CD4-positive, alpha-beta T cell treated with Interferon alpha-2 for 1 hour (primary cell): ENCODE measurements at places on chromosomes 1 and 21.

GRCh38 chr1:43018121-43018520 lies 59.5 kb upstream of the SLC2A1 start:
- no peak for DNase-seq

- DNase-seq, result no peak
These were observed 59.3 kb downstream of the NCAM2 start for GRCh38 chr21:21057349-21058062.

DNA sequence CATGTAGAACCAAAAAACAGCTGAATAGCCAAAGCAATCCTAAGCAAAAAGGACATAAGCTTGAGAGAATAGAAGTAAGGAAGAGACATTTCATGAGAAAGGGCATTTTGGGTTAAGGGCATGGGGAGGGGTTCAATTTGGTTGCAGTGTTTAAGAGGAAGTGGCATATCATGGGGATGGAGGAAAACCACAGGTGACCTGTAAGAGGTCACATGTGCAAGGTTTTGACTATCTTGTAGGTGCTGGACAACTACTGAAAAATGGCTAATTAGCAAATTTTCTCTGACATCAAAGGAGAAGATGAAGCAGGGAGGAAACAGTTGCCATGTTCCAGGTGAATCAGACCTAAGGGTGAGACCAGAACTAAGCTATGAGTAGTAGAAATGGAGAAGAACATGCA lies 31.3 kb upstream of the ROR1 start:
- DNase-seq, result no peak

DNA sequence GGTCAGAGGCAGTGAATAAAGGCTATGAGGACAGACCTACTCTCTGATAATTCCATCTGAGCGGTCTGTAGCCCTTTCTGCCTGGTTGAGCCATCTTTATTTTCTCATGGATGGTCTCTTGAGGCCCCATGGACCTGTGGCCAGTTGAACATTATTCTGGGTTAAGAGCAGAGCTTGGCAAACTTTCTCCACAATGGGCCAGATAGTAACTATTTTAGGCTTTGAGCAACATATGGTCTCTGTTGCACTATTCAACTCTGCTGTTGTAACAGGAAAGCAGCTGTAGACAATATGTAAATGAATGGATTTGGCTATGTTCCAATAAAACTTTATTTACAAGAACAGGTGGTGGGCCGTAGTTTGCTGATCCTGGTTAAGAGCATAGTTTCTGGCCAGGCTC lies 62.7 kb downstream of the KAZN start:
- DNase-seq, result no peak

GRCh38 chr1:91176250-91176649 lies 154.4 kb upstream of the ZNF644 start:
- no peak for DNase-seq

DNA sequence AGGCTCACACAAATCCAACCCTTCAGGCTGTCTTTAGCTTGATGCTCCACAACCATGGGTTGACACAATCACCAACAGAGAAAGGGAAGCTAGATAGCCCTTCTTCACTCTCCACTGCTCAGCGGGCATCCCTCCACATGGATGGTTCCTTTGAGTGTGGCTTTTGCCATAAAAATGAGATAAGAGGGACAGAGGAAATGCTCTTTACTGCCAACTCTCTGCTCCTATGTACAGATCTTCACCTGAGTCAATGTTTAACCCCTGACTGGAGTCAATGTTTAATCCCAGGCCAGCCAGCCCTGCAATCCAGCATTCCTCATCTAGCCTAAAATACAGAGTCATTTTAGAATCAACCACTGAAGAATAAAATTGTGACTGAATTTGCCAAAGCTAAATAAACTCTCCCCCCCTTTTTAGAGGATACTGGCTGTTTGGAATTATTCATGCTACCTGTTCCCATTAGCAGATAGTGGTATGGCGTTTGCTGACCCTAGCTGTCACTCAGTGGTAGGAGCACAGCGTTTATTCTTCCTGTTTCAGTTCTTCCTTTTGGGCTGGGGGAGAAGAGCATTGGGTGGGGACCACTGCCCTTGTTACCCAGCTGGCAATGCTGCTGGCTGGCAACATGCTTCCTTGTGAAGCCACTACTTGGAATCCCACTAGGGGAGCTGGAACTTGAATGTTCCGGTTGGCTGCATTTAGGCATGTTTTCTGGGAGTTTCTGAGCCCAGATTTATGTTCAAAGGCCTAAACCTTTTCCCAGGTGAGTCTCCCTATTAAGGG lies 5.2 kb upstream of the PIGR start:
- no peak for DNase-seq

GRCh38 chr21:45421071-45421845 lies 16.3 kb downstream of the COL18A1 start:
- DNase-seq, result no peak

DNA sequence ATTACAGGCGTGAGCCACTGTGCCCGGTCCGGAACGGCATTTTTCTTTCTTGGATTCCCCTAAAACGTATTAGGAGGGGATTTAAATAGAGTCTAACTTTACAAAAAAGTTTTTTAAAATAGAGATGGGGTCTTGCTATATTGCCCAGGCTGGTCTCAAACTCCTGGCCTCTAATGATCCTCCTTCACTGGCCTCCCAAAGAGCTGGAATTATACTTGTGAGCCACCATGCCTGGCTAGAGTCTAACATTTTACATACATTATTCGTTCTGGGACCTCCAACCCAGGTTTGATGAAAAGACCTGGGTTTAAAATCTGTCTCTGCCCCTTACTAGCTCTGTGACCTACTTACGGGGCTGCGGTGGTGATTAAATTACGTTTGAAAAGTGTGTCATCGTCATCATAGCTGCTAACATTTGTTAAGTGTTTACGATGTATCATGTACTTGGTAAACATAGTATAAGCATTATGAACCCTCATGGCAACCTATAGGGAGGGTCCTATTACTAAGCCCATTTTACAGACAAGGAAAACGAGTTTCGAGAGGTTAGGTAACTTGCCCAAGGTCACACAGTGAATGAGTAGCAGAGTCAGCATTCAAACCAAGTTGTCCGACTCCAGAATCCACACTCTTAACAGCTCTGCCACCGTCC lies 24.5 kb downstream of the PLEKHM2 start:
- no peak for DNase-seq

GRCh38 chr1:200042119-200042551 lies 14.6 kb downstream of the NR5A2 start:
- no peak for DNase-seq

- no peak for DNase-seq
These were observed 32.7 kb upstream of the POFUT2 start for GRCh38 chr21:45320261-45321025.
